ENCODE measurements at places on chromosomes 1 and 21.

DNA sequence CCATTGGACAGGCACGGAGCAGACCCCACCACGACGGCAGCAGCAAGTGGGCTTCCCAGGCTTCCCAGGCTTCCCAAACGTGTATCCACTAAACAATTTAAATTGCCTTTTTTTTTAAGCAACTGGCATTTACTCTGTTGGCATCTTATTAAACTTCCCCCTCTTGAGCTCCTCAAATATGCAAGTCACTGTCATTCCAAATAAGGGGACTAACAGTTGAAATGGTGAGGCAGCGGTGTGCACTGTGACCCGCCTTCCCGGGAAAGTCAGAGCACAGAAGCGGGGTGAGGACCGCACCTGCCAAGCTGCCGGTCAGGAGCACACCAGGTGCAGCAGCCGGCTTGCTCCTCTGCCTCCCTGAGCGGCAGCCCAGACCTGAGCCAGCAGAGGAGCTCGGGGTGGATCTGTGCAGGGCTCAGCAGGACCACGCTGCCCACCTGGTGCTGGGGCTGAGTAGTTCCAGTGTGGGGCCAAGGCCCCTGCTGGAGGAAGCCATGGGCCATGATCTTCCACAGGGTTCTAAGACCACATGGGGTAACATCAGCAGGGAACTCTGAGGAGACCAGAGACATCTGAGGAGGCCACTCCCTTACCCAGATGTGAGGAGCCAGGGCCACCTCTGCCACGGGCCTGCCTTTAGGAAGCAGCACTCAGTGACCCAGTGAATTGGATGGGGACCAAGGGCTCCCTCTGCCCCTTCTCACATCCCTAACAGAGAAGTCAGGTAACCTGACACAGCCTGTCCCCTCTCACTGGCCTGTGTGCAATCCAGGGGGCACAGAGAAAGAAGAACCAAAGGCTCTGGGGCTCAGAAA lies 245.4 kb downstream of the NPHP4 start:
- DNase-seq: no peak

GRCh38 chr1:178310685-178311105 lies 186.1 kb downstream of the CLEC20A start:
- DNase-seq: no peak

GRCh38 chr21:44528634-44528995 lies 11.4 kb downstream of the KRTAP10-1 start:
- DNase-seq: no peak

DNA sequence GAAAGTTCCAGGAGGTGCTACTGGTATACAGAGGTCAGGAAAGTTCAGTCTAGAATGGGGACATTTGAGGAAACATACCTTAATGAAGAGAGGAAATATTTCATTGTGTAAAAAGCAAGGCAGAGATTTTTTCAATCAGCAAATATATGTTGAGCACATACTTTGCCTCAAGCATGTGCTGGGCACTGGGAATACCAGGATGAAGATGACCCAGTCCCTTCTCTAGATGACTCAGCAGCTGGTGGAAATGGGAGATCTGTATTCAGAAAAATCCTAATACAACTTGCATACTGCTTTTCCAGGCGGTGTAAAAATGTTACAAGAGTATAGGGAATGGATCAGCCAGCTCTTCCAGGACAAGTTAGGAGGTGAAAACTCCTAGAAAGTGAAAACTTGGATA lies 229.3 kb downstream of the FGGY start:
- DNase-seq: no peak

GRCh38 chr1:110524311-110525248 lies 5.6 kb upstream of the KCNA10 start:
- DNase-seq: peak; percentile 29

GRCh38 chr1:82597649-82598048 lies 796.9 kb downstream of the ADGRL2 start:
- DNase-seq: no peak

DNA sequence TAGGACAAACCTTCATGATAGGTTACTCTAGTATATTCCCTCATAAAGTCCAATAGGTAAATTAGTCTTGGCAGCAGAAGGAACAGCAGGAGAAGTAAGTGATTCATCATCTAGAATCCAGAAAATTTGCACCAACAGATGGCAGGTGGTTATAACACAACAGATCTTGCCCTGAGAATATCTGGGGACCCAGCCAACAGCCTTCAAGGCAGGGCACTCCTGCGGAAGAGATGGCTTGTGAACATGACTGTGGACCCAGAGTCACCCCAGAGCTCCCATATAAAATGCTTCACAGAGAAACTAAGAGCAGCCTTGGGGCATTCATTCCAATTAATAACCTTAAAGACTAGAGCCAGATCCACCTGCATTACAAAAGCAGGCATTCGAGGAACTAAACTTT lies 7.9 kb upstream of the PLA2G2C start:
- DNase-seq: no peak

DNA sequence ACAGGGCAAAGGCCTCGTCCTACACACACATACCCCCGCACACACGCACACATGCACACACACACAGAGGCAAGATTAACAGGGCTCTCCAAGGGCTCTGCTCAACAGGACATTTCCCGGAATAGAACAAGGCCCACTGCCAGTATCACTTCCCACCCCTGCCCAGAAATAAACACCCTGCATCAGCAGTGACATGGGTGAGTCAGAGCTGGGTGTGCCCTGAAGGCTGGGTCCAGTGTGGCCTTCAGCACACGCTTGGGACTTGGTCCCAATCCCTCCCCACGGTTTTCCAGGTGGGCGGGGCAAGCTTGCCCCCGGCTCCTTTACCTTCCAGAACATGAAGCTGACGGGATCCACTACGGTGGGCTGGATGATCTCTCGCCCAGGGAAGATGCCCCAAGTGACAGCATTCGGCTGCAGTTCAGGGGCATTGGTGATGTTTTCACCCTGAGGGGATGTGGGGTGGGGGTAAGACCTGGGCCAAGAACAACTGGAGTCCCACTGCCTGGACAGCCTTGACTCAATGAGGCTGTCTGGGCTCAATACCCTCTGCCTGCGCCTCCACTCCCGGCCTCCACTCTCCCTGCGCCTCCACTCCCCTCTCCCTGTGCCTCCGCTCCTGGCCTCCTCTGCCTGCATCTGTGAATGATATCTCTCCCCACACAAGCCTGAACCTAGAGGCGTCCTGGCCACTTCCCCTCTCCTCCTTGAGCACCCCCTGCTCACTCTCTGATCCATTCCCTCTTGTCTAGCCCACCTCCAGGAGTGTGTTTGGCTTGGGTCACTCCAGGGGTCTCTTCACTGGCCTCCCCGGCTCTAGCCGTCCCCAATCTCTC lies 14.7 kb downstream of the MTHFR start:
- DNase-seq: peak; percentile 48

- DNase-seq: no peak
Observed at GRCh38 chr1:186059752-186060151, 315.3 kb downstream of the TPR start.

- no peak for DNase-seq
Observed at GRCh38 chr1:196433000-196433399, 175.2 kb downstream of the KCNT2 start.

- no peak for DNase-seq
Observed at GRCh38 chr1:79791488-79792218, 785.1 kb upstream of the ADGRL4 start.

- DNase-seq: no peak
Observed at GRCh38 chr1:94351481-94351880, 66.7 kb upstream of the ABCD3 start.

DNA sequence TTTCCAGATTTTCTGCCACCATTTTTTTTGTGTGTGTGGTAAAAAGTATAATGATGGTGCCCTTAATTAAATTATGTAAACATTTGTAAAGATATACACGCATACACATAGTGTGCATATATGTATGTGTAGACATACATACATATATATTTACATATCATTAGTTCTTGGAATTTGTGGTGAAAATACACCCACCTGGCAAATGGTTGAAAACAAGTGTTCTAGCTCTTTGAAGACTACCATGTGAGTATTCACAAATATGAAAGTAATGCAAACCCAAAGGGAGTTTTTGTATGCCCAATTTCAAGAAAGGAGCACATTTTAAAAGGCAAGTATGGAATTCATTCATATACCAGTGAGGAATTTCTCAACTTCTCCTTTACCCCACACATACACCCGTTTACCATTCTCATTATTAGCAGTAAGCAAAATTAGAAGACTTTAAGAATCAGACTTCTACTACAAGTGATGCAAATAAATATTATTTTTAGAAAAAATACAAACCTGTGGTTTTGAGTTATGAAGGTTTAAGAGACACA lies 8.0 kb downstream of the RABGAP1L start:
- no peak for DNase-seq

GRCh38 chr1:104746994-104747393 lies 997.3 kb downstream of the AMY1C start:
- DNase-seq: no peak

GRCh38 chr1:220698607-220699016 lies 8.4 kb downstream of the C1orf115 start:
- DNase-seq: no peak

DNA sequence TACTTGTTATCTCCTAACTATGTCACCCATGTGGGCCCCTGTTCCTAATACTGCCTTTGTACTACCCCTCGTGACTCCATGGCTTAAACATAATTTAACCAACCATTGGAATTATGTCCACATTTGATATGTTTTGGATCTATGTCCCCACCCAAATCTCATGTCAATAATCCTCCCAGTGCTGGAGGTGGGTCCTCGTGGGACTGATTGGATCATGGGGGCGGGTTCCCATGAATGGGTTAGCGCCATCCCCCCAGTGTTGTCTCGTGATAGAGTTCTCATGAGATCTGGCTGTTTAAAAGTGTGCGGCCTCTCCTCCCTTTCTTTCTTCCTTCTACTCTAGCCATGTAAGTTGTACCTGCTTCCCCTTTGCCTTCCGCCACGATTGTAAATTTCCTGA lies 9.8 kb downstream of the CBR1 start:
- DNase-seq: no peak

- no peak for DNase-seq
Observed at GRCh38 chr1:245279346-245279745, 124.6 kb downstream of the KIF26B start.

DNA sequence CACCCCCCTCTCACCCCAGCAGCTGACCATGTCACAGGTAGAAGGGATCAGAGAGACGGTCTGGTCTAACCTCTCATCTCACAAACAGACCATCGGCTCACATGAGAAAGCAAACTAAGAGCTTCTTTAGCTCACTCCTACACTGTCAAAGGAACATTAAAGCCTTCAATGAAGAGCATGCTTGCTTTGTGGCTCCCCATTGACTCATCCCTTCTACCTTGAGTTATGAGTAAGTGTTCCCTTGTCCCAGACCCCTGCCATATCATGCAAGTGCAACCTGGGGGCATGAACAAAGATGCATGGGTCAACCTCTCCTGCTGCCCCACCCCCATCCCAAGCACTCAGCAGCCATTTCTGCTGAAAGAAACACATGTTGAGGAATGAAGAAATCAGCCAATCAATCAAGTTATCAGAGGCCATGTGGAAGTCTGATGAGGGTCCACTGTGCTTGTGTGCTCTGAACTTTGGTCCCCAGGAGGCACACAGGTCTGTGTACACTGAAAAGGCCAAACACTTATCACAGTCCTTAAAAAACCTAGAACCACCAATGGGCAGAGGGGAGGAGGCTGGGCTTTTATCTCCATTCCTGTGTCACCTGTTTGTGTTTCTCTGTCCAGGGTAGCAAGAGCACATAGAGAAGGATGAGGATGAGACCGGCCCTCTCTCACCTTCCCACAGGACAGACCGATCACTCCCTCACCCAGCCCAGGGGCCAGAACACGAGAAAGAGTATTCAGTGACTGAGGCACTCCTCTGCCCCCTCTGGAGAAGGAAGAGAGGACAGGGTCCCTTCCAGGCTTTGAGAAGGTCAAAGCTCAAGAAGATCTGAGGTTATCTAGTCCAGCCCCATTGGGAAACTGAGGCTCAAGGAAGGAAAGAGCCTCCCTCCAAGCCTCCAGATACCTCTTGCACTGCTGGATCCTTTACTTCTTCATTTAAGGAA lies 9.5 kb downstream of the ETNK2 start:
- no peak for DNase-seq

- DNase-seq: no peak
Observed at GRCh38 chr1:151759241-151759640, 4.1 kb downstream of the MRPL9 start.

- no peak for DNase-seq
Observed at GRCh38 chr1:4549930-4550329, 104.5 kb upstream of the AJAP1 start.

- no peak for DNase-seq
Observed at GRCh38 chr21:23578027-23578426, 2029.3 kb downstream of the MRPL39 start.

- DNase-seq: no peak
Observed at GRCh38 chr1:82226186-82226505, 425.4 kb downstream of the ADGRL2 start.

- DNase-seq: no peak
Observed at GRCh38 chr1:3542676-3543075, 68.6 kb downstream of the MEGF6 start.

DNA sequence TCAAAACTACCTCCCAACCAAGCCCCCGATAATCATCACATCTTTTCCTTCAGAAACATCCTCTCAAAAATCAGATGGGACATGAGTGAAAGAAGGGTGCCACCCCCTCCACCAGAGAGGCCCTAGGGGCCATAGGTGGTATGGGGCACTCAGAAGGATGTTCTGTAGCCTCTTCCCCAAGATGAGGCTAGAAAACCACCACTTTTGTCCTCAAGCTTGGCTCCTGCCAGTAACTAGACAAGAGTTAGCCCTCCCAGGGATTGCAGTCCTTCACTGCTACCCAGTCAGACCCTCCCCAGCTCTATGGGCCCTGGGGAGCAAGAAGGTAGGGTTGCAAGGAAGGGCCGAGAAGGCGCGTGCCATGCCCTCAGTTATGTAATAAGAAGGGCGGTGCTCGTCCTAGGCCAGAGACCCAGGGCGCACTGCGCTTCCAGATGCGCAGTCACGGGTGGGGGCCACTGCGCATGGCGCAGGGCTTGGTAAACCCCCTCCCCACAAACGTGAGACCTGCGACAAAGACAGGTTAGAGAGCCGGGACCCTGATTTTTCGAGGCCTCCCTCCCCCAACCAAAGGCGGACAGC lies 69.7 kb downstream of the CD46 start:
- no peak for DNase-seq

GRCh38 chr21:45308194-45309068 lies 20.7 kb upstream of the POFUT2 start:
- no peak for DNase-seq

DNA sequence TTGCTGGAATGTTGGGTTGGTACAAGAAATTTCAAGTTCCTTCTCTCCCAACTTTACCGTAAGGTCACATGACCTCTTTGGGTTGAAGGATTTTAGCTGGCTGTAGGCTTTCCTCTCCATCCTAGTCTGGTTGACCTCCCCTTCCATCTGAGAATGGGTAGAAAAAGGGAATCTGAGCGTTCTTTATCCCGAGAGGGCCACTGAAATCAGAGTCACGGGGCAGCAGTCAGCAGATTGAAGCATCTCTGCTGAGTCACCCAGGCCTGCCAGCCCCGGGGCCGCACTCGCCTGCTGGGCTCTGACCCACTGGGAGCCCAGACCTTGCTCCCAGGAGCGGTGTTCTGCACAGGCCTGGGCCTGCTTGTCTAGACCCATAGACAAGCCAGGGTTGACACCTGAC lies 31.0 kb downstream of the TMCC2 start:
- DNase-seq: no peak

- DNase-seq: no peak
Observed at GRCh38 chr1:234535763-234536515, 57.0 kb upstream of the TARBP1 start.

GRCh38 chr1:89547563-89548116 lies 23.0 kb downstream of the LRRC8B start:
- no peak for DNase-seq

Data from CD4-positive, alpha-beta T cell treated with Interferon alpha-2 for 1 hour (primary cell).